Activated CD4-positive, CD25-positive, alpha-beta regulatory T cell treated with anti-CD3 and anti-CD28 coated beads, Interleukin-2, amount 50 U/mL, for 24 hours (primary cell): ENCODE measurements at places on chromosomes 5 and 9.

- ATAC-seq, result no peak
Measured at GRCh38 chr9:121038362-121038761, 11.7 kb downstream of the C5 start.

DNA sequence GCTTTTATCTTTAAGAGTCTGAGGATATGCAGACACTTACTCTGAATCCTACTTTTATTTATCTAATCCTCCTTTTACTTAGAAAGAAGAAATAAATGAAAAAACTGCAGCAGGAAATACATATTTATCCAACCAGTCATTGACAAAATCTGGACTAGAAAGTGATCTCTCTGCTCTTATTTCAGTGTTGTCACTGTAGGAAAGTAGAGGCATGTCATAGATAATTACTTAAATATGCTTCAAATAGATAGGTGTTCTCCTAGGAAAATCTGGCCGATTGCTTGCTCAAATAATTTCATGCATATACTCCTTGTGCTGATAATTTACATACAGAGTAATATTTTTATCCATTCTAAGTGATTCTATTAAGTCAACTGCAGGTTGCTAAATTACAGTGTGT is 2001.9 kb upstream of the C9orf72 start:
- no peak for ATAC-seq

DNA sequence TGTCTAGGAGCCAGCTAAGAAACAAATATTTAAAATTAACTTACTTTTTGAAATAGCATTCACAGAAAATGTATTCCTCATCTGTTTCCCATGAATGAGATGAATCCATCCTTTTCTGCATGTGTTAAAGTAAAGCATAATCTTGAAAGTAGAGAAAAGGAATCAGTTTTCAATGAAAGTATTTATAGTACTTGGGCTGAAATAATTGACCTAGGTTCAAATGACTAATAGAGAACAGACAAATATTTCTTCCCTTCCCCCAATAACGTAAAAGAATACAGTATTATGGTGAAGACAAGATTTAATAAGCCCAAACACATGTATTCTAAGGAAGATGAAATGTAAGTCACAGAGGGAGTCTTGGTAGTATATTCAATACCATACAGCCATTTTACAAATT is 403.5 kb downstream of the ZNF608 start:
- ATAC-seq, result no peak

GRCh38 chr5:171444582-171444981 is 25.1 kb downstream of the FGF18 start:
- no peak for ATAC-seq

DNA sequence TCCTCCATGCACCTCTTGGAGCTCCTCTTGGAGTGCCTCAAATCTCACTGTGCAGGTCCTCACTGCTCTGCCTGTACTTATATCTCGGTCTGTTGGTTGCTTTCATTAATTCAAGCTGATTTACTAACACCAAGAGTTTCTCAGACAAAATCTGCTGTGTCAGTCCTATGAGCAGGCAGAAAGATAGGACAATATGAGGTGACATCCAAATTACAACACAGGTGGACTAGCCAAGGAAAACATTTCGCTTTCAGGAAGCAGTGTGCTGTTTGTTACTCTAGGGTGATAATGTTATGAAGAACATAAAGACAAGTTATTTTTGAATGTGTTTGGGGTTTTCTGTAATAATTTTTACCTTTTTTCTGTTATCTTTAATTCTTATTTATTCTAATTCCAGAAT is 264.1 kb upstream of the ANKH start:
- ATAC-seq, result no peak

- no peak for ATAC-seq
Measured at GRCh38 chr5:133884569-133885311, 83.7 kb downstream of the C5orf15 start.

- no peak for ATAC-seq
Measured at GRCh38 chr5:158175934-158176481, 317.1 kb upstream of the CLINT1 start.

DNA sequence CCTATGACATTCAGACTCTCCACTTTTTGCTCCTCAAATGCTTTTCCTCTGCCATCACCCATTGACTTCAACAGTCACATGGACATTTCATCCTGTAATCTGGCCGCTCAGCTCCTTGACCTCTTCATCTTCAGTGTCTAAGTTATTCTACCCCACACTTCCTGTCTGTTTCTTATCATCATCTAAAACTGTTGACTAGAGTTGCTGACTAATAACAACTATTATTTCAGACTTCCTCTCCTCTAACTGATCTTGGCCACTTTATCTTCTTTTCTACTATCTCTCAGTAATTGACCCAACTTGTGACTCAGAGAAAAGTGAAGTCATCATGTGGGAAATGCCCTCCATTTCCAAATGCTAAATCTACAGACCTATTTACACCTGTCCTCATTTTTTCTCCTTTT is 254.7 kb upstream of the TRPC7 start:
- no peak for ATAC-seq

- no peak for ATAC-seq
Measured at GRCh38 chr9:112065806-112066606, 109.1 kb downstream of the SUSD1 start.

GRCh38 chr5:26388976-26389375 is 649.4 kb downstream of the CDH9 start:
- no peak for ATAC-seq

- ATAC-seq, result no peak
Measured at GRCh38 chr9:92247981-92248380, 45.5 kb downstream of the IARS1 start.
